ENCODE measurements at places on chromosomes 11 and 22.
A peak's percentile ranks its signal among the peaks of the same experiment; 100 is the strongest.

- no peak for DNase-seq
These were observed 36.9 kb downstream of the EIF3F start for GRCh38 chr11:8023831-8024555.

DNA sequence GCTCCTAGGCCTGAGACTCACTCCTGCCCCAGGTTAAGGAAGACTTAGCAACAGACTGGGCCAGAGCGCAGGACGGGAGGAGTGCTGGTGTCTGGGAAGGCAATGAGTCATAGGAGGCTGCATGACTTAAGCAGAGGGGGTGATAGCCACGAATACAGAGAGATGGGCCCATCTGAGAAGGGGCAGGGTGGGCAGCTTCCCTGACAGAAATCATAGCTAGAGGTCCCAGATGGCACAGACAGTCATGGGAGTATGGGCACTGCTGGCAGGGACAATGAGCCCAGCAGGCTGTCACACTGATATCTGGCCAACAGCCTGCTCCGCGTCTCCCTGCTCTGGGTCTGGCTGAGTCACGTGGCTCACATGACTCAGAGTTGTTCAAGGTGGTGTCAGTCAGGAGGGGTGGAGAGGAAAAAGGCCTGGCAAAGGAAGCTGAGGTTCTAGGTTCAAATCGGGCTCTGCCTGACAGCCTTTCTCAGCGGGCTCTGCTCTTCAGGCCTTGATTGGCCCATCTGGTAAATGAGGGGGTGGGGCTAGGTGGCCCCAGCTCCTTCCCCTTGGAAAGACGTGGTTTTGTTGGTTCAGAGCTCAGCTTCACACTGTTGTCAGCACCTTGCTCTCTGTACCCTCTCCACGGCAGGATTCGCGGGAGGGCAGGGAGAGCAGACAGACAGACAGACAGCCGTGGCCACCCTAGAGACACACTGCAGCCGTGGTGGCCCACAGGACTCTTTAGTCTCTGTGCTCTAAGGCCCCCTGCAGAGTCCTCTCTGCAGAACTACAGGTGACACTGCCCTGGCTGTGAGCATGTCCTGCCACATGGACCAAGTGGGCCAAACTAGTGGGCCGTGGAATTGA is 47.8 kb downstream of the DBX1 start:
- DNase-seq, result peak; percentile 87

DNA sequence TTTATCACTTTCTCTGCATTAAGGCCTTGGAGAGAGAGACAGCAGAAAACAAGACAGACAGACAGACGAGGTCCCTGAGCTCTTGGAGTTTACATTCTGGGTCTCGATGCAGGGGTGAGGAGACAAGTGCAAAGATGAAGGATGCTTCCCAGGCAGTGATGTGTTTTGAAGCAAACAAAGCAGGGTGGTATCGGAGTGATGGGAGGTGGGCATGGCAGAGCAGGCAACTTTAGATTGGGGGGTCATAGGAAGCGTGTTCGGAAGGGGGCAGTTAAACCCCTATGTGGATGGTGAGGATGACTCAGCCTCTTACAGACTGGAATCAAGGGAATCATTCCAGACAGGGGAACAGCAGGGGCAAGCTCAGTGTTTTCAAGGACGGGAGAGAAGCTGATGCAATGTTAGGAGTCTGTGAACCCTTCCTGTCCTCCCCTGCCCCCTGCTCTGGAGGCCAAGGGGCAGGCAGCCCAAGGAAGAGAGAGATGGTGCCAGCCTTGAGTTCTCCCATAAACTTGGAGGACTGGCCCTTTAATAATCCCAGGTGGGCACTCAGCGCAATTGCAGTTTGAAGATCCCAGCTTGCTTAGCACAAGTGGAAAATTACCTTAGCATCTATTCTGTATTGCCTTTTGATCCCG is 180.2 kb downstream of the CHST1 start:
- DNase-seq, result no peak

DNA sequence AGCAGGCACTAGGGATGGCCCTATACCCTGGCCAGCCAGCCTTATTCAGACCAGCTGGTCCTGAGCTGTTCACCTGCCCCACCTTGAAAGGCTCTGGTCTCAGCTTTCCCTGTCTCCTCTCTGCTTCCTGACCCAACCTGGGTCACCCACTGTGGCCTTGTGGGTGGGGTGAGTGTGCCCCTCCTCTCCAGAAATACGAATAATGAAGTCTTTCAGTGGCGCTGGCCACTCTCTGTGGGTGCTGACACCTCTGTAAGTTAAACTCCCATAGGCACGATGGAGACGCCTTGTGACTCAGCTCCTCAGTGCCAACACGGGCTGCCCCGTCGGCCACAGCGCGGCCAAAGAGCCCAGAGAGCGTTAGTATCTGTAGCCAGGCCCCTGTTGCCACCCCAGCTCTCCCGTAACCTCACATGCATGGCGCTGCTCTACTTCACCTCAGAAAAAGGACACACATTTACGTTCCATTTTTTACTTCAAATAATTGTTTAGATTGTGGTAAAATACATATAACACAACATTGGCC is 74.6 kb upstream of the SEPTIN5 start:
- DNase-seq, result no peak

DNA sequence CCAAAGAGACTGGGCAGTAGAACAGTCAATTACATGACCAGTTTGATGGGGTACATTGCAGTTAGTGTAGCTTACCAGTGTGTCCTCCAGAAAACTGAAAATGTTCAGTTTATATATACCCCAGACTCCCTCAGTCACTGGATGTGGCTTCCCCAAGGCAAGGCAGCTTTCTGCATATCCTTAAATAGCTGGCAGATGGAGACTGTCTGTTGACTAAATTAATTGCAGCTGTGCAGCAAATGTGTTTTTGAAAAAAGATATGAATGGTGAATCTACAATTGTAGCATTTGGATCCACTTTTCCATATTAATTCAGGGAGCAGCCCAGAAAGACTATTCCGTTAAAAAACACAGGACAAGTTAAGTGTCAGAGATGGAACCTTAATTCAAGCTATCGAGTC is 565.1 kb upstream of the CCDC179 start:
- no peak for DNase-seq

DNA sequence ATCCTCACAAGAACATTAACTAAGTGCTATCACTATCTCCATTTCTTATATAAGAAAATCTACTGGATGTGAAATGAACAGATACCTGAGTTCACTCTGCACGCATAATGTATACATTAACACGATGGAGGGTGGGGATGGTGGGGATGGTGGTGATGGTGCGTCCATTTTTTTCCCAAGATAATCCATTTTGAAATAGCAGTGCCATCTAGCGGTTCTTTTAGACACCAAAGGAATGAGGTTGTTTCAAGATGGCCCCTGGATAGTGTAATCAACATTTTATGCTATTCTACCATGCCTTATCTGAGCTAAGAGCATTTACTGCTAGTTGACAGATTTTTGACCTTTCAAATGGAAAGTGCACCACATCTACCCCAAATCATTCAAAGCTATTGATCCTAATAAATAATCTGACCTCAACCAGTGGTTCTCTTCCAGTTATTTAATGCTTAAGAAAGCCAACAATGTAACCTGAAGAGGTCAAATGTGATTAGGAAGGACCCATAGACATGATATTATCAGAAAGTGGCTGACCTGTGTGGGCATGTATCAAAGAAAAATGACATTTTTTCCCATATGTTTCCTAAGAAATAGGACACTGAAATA is 714.7 kb upstream of the TENM4 start:
- DNase-seq, result peak; percentile 17

DNA sequence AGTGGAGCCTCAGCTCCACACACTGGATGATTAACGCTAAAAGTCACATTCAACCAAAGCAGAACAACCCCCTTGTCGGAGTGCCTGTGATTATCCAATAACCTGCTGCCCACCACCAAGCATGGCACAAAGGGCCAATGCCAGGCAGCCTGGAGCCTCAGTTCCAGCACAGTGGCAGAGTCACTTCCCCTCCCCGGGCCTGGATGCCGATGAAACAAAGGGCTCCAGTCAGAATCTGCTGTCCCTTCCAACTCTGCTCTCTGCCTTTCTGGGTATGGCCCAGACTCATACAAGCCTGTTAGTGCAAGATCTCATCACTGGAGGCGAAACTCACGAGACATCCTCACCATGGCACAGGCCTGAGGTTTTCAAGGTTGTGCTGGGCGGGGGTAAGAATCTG is 52.1 kb downstream of the CLTCL1 start:
- DNase-seq, result no peak

DNA sequence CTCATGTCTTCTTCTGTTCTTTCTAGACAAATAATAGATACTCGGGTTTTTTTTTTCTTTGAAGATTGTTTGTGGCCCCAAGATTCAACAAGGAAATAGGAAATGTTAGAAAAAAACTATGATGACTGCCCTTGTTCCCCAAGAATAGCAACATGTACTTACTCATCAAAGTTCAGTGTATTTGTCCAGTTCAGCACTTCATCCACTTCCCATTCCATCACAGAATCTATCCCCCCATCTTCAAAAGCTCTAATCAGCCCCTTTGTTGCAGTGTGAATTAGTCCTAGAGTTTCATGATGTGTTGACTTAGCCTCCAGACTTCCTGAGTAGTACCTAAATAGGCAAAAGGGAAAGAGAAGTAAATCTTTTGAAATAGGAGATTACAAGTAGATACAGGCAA is 74.3 kb downstream of the C11orf65 start:
- DNase-seq, result no peak

- no peak for DNase-seq
These were observed 31.7 kb upstream of the GCAT start for GRCh38 chr22:37775785-37776638.

GRCh38 chr11:8707541-8708191 is 25.1 kb downstream of the RPL27A start:
- DNase-seq, result no peak

- no peak for DNase-seq
These were observed 522.3 kb upstream of the LUZP2 start for GRCh38 chr11:23974601-23975000.

- DNase-seq, result no peak
These were observed at the start of gene MYO18B for GRCh38 chr22:25741692-25742626. MYO18B (plus strand) TSS chr22:25742188; CDS start chr22:25761093, 18,905 bp downstream.

GRCh38 chr11:62499944-62500649 is 46.5 kb downstream of the AHNAK start:
- DNase-seq, result no peak

GRCh38 chr11:86174101-86175046 is 70.2 kb upstream of the EED start:
- DNase-seq, result peak; percentile 99

DNA sequence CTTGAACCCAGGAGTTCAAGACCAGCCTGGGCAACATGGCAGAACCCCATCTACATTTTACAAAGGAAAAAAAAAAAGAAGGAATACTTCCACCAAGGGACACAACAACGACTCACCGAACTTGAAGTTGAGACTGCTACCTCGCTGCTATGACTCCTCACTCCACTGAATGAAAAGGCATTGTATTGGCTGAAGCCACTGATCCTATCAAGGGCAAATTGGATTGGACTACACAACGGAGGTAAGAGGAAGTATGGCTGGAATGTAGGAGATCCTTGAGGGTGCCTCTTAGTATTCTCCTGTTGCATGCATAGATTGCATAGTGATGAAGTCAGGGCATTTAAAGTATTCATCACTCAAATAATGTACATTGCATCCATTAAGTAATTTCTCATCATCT is 97.9 kb downstream of the CWF19L2 start:
- no peak for DNase-seq

- DNase-seq, result no peak
These were observed 16.0 kb downstream of the TBX1 start for GRCh38 chr22:19776433-19777031.

GRCh38 chr11:59247531-59248227 is 35.0 kb upstream of the MPEG1 start:
- DNase-seq, result peak; percentile 64

DNA sequence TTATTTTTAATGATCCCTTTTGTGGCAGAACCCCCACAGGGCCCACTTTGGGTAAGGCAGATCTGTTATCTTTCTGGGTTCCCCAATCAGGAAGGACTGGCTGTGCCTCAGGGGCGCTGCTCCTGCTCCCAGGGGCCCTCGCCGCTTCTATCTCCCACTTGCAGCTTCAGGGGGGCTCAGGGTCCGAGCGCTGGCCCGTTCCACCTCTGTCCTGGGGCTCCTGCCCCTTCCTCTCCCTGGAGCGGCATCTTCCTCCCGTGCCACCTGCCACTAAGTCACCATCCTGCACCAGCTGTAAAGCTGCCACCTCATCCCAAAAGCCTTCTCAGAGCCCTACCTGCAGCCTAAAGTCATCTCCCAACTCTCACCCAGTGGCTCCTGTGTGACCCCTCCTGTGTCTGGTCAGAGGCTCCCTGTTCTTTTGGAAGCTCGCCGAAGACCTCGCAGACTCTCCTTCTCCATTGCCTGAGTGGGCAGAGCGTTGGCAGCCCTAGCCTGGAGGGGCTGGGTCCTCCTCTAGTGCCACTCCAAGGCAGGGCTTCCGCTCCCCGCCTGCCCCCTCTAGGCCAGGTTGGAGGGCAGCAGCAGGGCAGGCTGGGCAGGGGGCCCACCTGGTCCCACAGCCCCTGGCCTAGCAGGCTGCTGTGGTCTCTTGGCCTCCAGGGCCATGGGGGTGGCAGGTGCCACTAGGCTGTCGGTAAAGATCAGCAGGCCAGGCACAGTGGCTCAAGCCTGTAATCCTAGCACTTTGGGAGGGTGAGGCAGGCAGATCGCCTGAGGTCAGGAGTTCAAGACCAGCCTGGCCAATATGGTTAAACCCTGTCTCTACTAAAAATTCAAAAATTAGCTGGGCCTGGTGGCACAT is 106.7 kb downstream of the MORC2 start:
- DNase-seq, result no peak

- DNase-seq, result no peak
These were observed 350.3 kb downstream of the SHANK2 start for GRCh38 chr11:70901951-70902521.

GRCh38 chr22:29689880-29690213 is 30.0 kb upstream of the CABP7 start:
- peak; percentile 15 for DNase-seq

- no peak for DNase-seq
These were observed 40.5 kb upstream of the BIRC3 start for GRCh38 chr11:102276783-102277182.

DNA sequence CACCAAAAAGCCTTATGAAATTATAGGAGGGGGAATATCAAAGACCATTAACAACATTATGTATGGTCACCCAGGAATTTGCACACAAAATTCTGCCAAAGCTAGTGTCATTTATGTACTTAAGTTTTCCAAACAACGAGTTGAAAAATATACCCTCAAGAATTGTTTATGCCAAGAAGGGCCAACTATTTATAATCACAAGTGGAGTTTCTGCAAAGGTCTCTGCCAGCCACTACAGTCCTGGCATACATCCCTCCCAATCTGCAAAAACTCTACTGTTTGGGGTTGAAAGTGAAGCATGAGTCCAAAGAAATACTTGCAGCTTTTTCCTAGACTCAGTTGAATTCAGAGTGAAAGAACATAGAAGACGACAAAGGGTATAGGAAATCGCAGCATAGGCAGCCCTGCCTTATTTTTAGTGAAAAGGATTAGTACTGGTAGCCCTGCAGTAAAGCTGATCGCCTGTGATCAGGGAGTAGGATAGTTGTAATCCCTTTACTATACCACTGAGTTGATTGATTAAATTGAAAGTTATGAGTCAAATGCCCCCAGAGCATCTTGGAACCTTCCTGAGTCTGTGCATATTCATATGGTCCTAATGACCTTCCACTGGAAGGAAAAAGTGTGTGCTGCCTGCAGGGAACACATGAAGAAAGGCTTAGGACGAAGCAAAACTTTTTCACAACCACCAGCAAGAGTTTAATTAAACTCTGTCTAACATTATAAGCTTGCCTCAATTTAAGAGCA is 144.0 kb downstream of the SPON1 start:
- no peak for DNase-seq

- DNase-seq, result peak; percentile 1
These were observed 427.9 kb downstream of the JRKL start for GRCh38 chr11:96817482-96818399.
